ENCODE measurements at places on chromosomes 5 and 9. TPM values are rescaled to one million over a fixed set of nuclear protein-coding genes. Genes with fewer than 3 reads are reported as not detected.

EIF4E1B gene
- total RNA-seq: not detected

SLC22A4 gene
- total RNA-seq: under 0.01 TPM

ENHO gene
- 0.48 TPM for total RNA-seq

PNPLA7 gene
- 0.24 TPM for total RNA-seq

AK1 gene
- 23.6 TPM for total RNA-seq

BARHL1 gene
- not detected for total RNA-seq

GNE gene
- 18.1 TPM for total RNA-seq

FSTL4 gene
- not detected for total RNA-seq

RRAGA gene
- 19.4 TPM for total RNA-seq

CATSPER3 gene
- not detected for total RNA-seq

ANKDD1B gene
- 0.72 TPM for total RNA-seq

KCNT1 gene
- total RNA-seq: not detected

RIOK2 gene
- total RNA-seq: 16.0 TPM

SHOC1 gene
- not detected for total RNA-seq

NOL6 gene
- 42.0 TPM for total RNA-seq

PCDHGA3 gene
- under 0.01 TPM for total RNA-seq

NR5A1 gene
- total RNA-seq: 0.21 TPM

DMRT1 gene
- not detected for total RNA-seq

AKNA gene
- 2.3 TPM for total RNA-seq

DBN1 gene
- total RNA-seq: 130 TPM

SLC6A7 gene
- total RNA-seq: not detected

LRRC19 gene
- not detected for total RNA-seq

LMX1B gene
- total RNA-seq: not detected

CCL28 gene
- 2.6 TPM for total RNA-seq

PCDHGB5 gene
- total RNA-seq: 2.6 TPM

FOXD4L6 gene
- total RNA-seq: not detected

ZNF608 gene
- 13.3 TPM for total RNA-seq
